ENCODE measurements at places on chromosomes 6 and 20.

DNA sequence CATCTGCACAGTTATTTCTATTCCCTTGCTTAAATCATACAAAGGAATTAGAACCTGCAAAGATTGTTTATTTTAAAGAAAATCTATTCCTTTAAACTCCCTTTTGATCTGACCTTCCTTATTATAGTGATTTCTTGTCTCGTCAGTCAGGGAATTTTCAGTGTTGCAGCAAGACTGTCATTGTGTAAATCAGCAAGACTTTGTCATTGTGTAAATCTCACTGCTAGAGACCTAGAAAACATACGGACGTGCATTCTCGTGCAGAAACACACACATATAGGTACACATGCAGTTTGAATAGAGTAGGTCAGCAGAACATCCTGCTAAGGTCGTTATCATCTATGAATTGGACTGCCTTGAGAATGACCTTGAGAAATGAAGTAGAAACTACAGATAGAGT lies 6.2 kb upstream of the SGK1 start:
- no peak for DNase-seq

DNA sequence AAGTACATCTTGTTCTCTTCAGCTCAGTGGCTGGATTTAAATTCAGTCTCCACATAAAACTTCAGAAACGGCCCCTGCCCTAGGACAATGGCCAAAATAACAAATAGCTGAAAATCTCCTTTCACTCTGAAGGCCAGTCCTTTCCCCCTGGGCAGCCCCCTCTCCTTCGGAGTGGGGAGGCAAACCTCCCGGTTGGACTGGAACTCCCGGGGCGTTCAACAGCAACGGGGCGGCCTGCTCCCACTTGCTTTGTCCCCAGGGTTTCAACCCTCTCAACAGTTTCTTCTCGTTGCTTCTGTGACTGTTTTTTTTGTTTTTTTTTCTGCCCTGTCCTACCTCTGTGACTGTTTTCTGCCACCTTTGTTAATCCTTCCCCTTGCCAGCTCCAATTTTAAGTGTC lies 102.6 kb upstream of the DUSP22 start:
- DNase-seq: no peak

GRCh38 chr6:21436625-21437024 lies 156.9 kb upstream of the SOX4 start:
- no peak for DNase-seq

- DNase-seq: no peak
Observed at GRCh38 chr6:107740496-107741190, 83.5 kb downstream of the SCML4 start.

DNA sequence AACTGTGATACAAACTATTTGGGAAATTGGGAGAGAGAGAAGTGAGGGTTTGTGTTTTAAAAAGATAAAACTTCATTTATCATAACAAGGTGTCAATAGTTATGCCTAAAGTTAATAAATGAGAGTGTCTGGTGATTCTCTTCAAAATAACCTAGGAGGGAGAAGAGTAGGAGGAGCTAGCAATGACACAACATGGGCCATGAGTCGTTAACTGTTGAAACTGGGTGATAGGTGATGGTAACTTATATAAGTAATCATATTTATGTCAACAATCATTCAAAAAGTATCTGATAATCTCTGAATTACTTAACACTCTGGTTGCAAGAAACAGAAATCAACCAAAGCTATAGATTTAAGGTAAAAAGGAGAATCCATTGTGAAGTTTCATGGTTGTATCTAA lies 46.8 kb upstream of the INSM1 start:
- no peak for DNase-seq

DNA sequence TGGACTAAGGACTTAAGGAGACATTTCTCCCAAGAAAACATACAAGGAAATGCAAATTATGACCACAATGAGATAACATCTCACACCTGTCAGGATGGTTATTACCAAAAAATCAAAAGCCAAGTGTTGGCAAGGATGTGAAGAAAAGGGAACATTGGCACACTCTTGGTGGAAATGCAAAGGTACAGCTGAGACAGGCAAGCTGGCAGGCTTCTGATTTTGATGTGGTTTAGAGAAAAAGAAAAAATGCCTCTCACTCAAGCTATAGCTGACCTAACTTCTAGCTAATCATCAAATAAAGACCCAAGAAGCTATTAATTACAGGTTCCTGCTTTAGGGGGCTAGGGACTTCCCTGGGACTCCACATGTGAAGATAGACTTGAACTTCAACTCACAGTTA lies 139.8 kb downstream of the THEMIS start:
- DNase-seq: no peak

DNA sequence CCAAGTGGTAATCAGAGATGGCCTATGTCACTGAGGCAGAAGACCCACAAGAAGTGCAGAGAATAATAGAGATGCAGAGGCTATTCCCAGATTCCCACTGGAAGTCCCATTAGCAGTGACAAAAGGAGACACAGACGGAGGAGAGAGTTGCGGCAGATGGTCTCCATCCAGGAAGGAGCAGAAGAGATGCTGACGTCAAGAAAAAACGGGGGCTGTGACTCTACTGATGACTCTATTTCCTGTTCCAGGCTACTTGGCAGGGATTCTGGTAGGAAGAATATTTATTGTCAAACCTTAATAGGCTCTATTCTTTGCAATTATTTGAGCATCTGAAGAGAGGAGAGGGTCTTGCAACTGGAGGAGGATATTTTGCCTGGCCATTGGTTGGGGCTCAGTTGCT lies 246.0 kb upstream of the ECI2 start:
- DNase-seq: no peak
